ENCODE measurements at places on chromosomes 7 and 10.

DNA sequence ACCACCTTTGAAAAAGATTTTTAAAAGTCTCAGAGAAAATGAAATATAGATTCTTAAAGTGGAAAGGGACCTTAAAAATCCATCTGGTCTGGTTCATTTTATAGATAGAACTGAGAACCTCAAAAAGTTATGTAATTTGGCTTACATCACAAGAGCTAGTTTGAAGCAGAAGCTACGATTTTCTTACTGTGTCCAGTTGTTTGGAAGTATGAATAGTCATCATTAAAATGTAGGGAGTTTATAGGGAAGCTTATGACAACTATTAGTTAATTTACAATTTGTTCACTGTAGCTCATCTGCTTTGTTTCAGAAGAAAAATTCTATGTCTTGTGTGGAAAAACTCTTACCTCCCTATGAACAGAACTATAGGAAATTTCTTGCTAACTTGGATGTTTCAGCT, 26.9 kb downstream of the ZEB1 start:
- DNase-seq, result no peak

GRCh38 chr10:60906411-60906810, 37.6 kb downstream of the RHOBTB1 start:
- DNase-seq, result no peak

- no peak for DNase-seq
Measured at GRCh38 chr7:36986511-36986933, 262.2 kb upstream of the AOAH start.

DNA sequence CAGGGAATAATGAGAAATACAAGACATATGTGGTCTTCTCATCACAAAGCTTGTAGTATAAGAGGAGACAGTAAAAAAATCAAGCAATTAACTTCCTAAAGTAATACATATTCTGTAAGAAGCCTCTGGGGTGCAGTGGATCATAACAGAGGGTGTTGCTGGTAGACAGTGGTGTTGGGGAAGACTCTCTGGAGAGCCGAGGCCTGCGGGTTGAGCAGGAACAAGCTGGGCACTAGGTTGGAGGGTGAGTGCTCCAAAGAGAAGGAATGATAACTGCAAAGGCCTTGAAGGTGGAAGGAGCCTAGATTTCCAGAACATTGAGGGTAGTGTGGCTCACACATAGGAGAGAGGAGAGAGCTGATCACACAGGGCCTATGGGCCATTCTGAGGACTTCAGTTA, 1.5 kb downstream of the GIMAP4 start:
- no peak for DNase-seq

- no peak for DNase-seq
Measured at GRCh38 chr10:97673736-97674525, 13.1 kb downstream of the AVPI1 start.

DNA sequence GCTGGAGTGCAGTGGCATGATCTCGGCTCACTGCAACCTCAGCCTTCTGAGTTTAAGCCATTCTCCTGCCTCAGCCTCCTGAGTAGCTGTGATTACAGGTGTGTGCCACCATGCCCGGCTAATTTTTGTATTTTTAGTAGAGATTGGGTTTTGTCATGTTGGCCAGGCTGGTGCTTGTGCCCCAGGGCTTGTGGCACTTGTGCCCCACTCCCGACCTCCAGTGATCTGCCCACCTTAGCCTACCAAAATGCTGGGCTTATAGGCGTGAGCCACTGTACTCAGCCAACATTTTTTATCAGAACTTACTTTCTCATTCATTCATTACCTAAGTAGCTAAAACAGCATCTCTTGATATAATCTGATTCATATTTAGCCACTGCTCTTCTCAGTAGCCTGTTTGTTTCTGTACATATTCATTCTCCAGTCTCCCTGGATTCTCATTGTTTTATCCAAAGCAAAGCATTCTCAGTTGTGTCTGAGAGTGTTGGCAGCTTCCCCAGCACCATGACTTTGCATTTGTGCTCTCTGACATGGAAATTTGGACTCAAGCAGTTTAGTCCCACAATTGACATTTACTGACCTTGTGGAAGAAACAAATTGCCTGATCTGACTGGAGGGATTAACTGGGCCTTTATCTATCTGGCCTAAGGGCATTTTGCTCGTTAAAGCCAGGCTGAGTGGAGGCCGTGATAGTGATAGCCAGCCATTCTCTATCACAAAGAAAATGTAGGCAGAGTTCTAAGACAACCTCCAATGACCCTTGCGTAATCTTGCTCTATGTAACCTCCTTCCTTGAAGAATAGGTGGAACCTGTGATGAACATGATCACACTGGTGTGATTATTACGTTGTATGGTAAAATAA, 44.9 kb downstream of the AKR1B15 start:
- no peak for DNase-seq

Measured in activated T-cell treated with anti-CD3 and anti-CD28 coated beads for 4 hours (primary cell).